NCI-H446 treated with DMSO at 0.1 percent for 48 hours (cell line): ENCODE measurements at places on chromosomes 2 and 18.
A peak's percentile ranks its signal among the peaks of the same experiment; 100 is the strongest.

DNA sequence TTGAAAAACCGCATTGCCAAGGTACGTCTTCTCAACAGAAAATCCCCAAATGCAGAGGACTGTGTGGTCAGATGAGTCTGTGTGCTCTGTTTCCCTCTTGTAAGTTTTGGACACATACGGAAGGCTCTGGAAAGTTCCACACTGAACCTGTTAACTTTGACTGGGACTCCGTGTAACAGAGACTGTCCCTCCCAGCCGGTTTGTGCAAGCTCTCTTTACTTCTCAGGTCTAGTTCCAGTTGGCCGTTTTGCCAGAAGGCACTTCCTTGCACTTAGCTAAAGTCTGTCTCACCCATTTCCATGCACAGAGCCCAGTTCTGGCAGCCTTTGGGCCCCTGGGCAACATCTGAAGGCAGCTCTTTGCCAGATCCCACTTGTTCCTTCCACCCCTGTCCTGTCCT lies 22.0 kb downstream of the EFHD1 start:
- DNase-seq, result no peak

DNA sequence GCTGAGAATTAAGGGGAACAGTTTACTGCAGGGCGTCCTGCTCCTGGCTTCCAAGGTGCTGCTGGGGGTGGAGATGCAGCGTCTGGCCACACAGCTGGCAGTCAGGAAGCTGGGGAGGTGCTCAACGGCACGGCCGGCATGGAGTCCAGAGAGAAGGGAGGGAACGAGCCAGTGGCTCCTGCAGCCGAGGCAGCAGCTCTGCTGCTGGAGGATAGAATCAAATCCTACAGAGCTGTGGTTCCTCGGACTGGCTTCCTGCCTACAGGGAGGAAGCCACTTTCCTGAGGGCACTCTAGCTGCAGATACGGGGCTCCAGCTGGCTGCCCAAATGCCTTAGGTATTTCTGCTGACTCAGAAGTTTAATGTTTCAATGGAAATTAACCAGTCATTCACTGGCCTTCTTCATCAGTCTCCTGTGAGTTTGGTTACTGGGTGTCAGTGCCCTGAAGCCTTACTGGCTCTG lies 266.3 kb downstream of the TWIST2 start:
- DNase-seq, result no peak

GRCh38 chr2:225824748-225825449 lies 425.4 kb downstream of the NYAP2 start:
- DNase-seq, result no peak

DNA sequence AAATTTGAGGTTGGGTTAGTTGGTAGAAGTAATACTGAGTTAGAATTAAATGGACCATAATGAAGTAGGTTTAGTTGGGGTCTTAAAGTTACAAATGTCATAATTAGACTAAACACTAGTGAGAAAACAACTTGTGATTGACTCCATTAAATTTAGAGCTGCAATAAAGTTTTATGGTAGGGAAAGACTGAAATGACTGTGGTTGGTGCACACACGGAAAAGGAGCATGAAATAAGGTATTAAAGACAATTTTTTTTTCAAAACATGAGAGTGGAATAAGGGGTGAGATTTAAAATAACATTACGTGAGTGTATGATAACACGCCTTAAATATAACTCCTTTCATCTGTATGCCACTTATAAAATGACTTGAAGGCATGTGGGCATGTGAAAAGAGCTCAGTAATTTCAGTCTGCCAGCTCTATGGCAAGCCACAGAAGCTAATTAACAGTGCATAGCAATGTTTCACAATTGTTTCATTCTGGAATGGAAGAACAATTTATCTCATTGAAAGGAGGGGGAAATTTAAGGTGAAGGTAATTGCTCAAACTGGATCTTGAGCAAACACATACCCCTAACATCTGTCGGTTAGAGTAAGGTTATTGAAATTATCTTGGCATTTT lies 1.4 kb downstream of the FRZB start:
- no peak for DNase-seq

- DNase-seq, result no peak
These were observed 273.1 kb upstream of the FANCL start for GRCh38 chr2:58514252-58514651.

DNA sequence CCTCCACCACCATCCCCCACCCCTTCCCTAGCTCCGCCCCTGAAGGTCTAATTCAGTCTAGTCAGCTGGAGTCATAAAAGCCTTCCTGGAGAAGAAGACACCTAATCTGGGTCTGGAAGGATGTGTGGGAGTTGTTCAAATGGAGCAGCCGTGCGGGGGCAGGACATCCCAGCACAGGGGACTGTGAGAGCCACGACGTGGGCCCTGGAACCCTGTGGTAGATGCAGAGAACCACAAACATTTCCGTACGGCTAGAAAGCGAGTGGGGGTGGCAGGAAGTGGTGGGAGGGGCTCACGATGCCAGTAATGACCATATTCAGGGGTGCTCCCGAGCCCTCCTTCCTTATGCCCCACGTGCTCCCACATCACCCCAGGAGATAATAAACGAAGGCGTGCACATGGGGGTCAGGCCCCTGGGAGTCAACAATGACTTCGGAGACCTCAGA lies 20.9 kb upstream of the COL6A3 start:
- DNase-seq, result no peak

DNA sequence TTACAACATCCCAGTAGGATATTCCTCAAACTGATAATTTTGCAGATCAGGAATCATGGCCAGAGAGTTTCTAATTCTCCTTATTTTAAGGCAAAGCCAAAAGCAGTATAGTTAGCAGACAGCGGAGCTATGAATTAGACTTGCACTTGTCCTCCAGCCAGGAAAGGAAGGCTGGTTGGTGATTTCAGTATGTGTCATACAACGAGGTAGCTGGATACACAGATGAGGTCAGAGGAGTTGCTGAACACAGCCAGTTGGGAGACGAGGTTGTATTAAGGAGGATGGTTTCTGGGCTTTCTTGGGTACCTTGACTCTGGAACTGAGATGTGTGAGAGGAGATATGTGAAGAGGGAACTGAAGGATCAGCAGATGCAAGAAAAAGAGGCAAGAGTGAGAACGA lies 185.2 kb downstream of the SOX11 start:
- DNase-seq, result no peak

- DNase-seq, result no peak
These were observed 406.6 kb upstream of the MMADHC start for GRCh38 chr2:149994057-149994728.

- no peak for DNase-seq
These were observed 242.8 kb upstream of the RBMS1 start for GRCh38 chr2:160736148-160737028.

DNA sequence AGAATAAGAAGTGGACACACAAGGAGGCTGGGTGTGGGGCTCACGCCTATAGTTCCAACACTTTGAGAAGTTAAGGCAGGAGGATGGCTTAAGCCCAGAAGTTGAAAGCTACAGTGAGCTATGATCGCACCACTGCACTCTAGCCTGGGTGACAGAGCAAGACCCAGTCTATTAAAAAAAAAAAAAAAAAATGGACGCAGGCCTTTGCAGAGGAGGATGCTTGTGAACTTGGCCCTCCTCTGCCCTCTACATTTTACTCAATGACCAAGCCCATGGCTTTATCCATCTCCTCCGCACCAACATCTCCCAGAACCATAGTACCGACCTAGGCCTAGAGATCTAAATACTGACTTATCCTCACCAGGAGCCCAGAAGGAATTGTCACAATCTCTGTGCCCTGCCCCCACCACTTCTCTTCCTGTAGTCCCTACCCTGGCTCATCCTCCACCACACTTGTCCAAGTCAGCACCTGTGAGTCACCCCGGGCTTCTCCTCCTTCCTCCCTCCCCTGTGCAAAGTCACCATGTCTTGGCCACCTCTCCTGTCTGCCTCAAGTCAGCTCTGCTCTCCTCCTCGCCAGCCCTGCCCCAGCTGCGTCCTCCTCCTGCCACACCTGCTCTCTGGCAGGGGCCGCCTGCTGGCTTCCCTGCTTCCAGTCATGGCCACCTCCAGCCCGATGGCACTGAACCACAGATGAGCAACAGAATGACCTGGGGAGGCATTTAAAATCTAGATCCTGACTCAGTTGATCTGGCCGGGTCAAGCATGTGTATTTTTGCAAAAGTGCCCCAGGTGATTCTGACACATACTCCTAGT lies 35.8 kb upstream of the ASPRV1 start:
- no peak for DNase-seq

GRCh38 chr2:196105951-196106350 lies 37.3 kb upstream of the DNAH7 start:
- DNase-seq, result no peak

- DNase-seq, result peak; percentile 39
These were observed 35.6 kb upstream of the PNO1 start for GRCh38 chr2:68121873-68122679.
